ENCODE measurements at places on chromosomes 12 and 14.
A peak's percentile ranks its signal among the peaks of the same experiment; 100 is the strongest.

DNA sequence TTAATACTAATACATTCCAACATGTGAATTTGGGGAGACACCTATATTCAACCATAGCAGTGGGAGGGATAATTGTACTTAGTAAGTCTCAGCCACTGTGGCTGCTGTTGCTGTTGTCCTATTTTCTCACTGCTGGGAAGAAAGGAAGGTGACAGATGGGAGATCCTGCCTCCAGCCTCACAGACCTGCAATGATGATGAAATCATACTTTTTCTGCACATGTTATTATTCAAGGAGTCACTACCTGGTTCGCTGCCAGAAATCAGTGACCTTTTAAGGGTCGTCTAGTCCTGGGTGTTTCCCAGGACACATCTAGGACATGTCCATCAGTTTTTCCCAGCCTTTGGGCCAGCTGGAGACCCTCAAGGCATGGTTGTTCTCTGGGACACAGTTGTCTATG lies 106.2 kb upstream of the RPH3A start:
- no peak for DNase-seq

GRCh38 chr12:26748412-26748740 lies 84.6 kb downstream of the ITPR2 start:
- DNase-seq, result no peak

GRCh38 chr12:78241446-78241845 lies 410.8 kb downstream of the NAV3 start:
- no peak for DNase-seq

- DNase-seq, result no peak
These were observed 34.4 kb downstream of the PPP1R36 start for GRCh38 chr14:64584190-64584589.

DNA sequence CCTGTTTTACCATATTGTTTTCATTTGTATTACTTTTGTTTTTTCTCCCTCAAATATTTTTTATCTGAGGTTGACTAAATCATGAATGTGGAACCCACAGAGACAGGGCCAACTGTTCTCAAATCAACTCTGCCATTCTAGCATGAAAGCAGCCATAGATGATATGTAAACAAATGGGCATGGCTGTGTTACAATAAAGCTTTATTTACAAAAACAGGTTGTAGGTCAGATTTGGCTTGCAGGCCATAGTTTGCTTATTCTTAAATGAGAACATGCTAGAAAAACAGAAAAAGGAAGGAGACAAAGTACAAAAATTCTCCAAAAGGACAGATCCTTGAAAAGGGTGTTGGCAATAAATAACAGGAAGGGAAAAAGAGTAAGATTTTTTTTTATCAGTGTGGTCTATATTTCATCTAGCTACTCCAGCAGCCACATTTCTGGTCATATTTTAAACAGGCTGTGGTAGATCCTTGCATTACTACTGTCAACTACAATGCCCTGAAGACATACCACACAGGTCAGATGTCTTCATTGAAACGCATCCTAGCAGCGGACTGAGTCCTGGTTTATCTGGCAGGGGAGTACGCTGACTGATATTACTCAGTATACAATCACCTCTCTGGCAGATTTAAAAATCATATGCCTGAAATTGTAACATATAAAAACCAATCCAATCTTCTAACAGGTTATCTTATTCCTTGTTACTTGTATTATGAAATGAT lies 42.9 kb downstream of the SPPL3 start:
- no peak for DNase-seq

GRCh38 chr12:107568718-107569117 lies 116.9 kb upstream of the PWP1 start:
- DNase-seq, result no peak

- no peak for DNase-seq
These were observed 20.6 kb upstream of the CPM start for GRCh38 chr12:68953536-68953935.

DNA sequence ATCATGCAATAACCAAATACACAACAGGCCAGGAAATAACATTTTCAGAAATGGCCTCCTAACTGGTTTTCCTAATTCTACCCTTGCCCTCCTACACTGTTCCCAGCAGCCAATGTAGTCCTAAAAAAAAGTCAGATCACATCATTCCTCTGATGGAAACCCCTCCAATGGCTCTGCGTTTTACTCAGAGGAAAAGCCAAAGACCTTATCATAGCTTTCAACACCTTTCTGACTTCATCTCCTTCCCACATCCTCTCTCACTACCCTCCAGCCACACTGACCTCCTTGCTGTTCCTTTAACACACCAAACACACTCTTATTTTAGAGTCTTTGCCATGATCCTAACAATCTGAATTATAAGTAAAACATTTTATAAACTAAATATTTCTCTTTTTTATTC lies 1.1 kb downstream of the MED6 start:
- no peak for DNase-seq

- no peak for DNase-seq
These were observed 116.4 kb upstream of the CCND2 start for GRCh38 chr12:4157122-4157521.

- DNase-seq, result no peak
These were observed 52.8 kb upstream of the CCDC91 start for GRCh38 chr12:28137414-28137813.

DNA sequence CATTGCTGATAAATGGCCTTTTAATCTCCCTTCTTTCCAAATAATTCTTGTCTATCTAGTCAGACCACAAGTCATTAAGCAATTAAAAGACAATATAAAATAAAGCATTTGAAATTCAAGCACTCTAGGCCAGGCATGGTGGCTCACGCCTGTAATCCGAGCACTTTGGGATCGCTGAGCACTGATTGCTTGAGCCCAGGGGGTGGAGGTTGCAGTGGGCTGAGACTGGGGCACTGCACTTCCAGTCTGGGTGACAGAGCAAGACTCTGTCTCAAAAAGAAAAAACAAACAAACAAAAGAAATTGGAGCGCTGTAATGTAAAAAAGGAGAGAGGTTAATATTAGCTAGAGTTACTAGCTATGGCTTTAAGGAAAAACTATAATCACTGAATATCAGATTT lies 30.5 kb upstream of the CSRP2 start:
- no peak for DNase-seq

DNA sequence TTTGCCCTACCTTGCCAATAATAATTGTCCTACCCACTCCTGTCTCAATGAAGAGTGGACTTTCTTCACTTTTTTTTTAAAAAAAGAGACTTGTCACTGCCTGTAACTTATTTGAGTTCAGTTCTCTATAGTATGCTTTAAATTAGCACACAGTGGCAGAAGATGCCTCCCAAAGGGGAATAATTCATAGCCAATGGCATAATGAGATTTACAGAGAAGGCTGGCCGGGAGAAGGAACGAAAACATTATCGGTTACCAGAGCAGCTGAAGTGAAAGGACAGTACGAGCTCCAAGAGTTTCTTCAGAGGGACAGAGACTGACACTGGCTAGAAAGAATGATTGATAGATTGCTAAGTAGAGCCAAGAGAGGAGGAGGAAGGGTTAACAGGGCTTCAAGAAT lies 356.3 kb downstream of the EMP1 start:
- DNase-seq, result no peak

GRCh38 chr14:75054421-75054820 lies 3.2 kb upstream of the MLH3 start:
- DNase-seq, result no peak

- DNase-seq, result no peak
These were observed 783.0 kb downstream of the TMEM121 start for GRCh38 chr14:106309423-106309822.

DNA sequence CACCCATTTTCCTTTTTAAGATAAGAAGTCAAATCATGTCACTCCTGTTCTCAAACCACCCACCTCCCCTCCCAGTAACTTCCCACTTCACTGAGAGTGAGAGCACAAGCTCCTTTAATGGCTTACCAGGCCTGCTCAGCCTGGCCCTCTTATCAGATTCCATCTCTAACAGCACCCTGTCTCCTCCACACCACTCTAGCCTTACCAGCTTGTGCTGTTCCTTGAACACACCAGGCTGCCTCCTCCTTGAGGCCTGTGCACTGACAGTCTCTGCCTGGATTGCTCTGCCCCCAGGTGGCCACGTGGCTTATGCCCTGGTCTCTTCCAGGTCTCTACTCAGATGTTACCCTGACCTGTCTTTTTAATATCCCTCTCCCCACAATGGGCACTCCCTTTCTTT lies 40.1 kb upstream of the EVL start:
- no peak for DNase-seq

GRCh38 chr14:95137804-95138167 lies 19.5 kb downstream of the DICER1 start:
- DNase-seq, result no peak

GRCh38 chr12:100794441-100795173 lies at the start of gene ANO4:
Gene ANO4 (plus strand): TSS chr12:100794776. CDS start chr12:100901786, 107,010 bp downstream.
- no peak for DNase-seq

GRCh38 chr14:69404478-69404877 lies 6.0 kb downstream of the SLC39A9 start:
- DNase-seq, result no peak

- no peak for DNase-seq
These were observed 5.1 kb upstream of the USP30 start for GRCh38 chr12:109047081-109047805.

DNA sequence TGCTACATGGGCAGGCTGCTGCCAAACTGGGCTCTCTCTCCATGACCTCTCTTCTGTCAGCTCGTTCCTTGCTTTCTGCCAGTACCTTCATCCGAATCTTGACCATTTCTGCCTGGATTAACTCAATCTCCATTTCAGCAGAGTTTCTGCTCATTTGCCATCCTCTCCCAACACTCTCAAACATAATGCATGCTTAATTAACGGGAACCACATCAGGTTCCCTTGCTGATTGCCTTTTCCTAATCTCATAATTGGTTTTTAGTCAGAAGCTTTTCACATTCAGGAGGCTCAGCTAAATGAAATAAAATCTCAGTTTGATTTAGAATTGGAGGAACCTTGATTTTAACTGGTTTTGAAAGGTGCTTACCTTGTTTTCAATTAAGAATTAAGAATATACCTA lies 127.3 kb downstream of the SLC5A8 start:
- no peak for DNase-seq

GRCh38 chr12:42859612-42860011 lies 270.1 kb upstream of the PRICKLE1 start:
- DNase-seq, result no peak

- no peak for DNase-seq
These were observed 15.0 kb upstream of the KRT73 start for GRCh38 chr12:52633383-52633782.

DNA sequence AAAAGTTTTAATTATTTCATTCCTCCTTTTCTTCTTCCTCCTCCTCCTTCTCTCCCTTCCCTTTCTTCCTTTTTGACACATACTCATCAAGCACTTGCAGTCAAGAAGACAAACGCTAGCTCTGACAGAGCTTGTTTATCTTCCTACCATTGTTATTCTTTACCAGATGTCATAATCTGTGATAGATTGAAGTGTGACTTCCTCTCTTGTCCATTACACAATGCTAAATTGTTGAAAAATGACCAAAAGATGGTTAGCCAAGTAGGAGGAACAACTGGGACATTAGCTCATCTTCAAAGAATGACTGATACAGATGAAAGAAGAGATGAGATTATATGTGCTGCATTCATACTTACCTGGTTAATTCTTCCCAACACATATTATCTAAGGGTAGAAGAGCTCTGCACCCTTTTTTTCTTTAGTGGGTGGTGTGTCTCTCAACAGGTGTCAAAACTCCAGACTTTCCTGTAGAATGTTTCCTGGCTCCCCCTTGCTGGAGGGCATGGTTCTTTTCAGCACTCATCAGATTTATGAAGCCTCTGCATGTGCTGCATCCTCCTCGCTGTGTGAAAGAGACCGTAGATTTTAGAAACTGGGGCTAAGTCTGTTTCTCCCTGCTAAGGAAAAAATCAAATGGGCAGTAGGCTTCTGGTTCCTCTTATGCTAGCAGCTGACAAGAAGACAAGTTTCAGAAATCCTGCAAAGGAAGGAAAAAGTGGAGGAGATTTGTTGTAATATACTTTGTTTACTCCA lies 147.1 kb downstream of the TMX1 start:
- no peak for DNase-seq

GRCh38 chr14:55103005-55103640 lies 25.9 kb upstream of the LGALS3 start:
- peak; percentile 52 for DNase-seq

DNA sequence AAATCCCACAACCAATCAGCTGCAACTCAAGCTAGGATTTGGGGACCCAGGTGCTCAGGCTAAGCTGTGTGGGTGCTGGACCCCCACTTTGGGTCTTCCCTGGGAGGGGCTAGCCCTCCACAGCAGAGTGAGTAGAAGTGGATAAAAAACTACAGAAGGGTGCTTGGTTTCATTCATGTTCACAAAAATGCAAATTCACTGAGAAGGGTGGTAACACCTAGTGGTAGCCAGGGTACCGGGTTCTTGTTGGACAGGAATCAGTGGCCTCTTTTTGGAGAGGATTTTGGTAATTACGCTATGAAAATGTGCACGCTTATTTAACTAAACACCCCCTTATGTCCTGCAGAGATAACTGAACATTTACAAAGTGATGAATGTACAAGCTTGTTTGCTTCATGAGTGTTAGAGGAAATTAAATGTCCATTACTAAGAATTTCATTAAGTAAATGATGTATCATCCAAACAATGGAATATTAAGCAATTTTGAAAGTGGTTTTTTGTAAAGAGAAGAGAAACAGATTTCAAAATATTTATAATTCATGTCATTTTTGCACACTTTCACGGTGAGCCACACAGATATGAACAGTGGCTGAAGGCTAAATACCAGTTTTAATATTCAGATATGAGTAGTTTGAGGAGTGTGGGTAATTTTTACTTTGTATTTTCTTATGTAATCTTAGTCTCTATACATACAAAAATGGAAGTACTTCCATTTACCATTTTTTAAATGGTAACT lies 78.3 kb downstream of the DDX51 start:
- DNase-seq, result no peak

DNA sequence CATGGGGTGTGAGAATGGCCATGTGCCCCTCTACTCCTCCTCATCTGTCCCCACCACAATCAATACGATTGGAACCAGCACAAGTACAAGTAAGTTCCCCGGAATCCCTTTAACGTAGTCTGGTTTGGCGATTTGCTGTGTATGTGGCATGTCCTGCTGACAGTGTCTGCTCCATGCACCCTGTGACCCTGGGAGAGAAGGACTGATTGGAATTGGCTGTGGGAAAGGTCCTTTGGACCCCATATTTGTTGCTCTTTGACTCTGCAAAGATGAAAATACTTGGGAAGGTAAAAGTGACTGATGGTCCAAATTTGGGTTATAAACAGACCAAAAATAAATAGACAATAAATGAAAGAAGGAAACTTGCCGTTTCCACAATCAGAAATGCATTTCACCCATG lies 135.6 kb downstream of the SAMD4A start:
- DNase-seq, result no peak

- DNase-seq, result no peak
These were observed 150.7 kb downstream of the CAND1 start for GRCh38 chr12:67419810-67420209.

- DNase-seq, result no peak
These were observed 24.9 kb downstream of the DEGS2 start for GRCh38 chr14:100134586-100134985.

GRCh38 chr12:89529738-89530137 lies 3.9 kb upstream of the POC1B start:
- no peak for DNase-seq

- DNase-seq, result no peak
These were observed 308.4 kb downstream of the BCL11B start for GRCh38 chr14:98963610-98964009.

- no peak for DNase-seq
These were observed 989.3 kb upstream of the NOVA1 start for GRCh38 chr14:27587103-27587502.

GRCh38 chr12:84069198-84069597 lies 843.4 kb downstream of the SLC6A15 start:
- DNase-seq, result no peak
